ENCODE measurements at places on chromosomes 1 and 21.

DNA sequence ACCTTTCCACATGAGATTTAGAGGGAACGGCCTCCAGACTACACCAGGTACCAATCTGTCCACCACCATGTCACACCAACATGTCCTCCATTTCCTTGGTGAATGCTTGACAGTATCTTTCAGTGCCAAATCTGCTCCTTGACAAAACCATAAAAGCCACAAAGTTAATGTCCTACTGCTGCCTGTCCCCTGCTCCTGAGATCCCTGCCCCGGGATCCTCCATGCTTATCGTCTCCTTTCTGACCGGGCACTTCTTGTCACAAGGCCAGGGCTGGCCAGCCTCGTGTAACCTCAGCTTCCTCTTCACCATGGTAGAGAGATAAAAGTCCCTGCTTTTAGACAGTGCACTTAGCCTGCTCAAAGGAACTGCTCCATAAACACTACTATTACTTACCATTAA is 136.2 kb downstream of the NAV1 start:
- no peak for DNase-seq

DNA sequence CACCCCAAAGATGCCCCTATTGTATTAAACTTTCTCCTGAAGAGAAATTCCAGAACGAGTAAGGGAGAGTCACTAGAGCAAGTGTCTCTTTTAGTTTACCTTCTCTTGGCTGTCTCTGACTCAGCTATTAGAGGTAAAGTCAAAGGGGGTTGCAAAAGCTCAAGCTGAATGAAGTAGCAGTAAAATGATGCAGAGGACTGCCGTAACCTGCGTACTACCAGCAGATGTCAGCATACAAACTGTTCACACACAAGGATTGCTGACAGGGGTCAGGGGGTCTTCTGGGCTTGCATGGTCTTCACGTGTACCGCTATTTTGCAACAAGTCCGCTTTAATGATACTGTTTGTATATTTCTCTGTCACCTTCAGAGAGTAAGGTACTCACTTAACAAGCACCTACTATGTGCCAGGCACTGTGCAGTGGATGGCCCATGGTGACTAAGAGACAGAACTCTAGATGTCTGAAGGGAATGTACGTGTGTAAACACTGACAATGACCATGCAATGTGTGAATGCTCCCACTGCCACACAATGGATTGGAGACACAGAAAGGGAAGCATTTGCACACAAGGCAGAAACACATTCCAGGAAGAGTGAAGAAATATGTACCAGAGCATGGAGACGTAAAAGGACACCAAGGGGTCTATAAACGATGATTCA is 34.9 kb downstream of the CHML start:
- no peak for DNase-seq

DNA sequence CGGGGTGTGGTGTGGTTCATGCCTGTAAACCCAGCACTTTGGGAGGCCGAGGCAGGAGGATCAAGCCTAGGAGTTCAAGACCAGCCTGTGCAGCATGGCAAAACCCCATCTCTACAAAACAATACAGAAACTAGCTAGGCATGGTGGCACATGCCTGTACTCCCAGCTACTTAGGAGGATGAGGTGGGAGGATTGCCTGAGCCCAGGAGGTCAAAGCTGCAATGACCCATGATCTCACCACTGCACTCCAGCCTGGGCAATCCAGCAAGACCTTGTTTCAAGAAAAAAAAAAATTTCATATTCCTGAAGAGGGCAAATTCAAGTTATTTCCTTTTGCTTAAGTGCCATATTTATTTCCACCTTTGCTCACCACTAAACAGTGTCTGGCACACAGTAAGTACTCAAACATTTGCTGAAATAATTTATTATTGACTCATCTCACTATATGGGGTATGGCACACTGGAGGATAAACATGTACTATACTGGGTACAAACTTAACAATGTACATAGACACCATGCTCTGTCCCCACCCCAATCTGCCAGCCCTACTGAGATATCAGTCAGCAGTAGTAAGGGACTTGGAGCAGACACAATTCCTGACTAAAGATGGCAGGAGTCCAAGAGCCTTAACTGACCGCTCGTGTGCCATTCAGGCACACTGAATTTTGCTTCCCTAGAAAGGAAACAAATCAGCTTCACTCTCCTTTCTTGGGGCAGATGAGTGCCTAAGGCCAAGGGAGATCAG is 15.5 kb downstream of the MEAF6 start:
- no peak for DNase-seq

DNA sequence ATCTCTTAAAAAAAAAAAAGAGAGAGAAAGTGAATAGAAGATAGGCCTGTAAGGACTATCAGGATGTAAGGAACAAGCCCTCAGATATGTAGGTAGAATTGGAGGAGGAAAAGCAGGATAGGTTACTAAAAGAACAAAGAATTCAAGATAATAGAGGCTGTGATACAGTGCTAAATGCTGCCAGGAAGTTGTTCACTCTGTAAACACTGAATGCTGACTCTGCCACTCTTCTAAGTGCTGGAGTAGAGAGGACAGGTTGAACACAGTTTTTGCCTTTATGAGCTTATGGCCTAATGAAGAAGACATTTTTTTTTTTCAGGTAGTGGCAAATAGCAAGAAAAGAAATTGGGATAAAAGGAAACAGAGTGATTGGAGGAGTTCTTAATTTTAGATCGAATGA is 90.6 kb upstream of the ZNF678 start:
- no peak for DNase-seq

GRCh38 chr1:63557365-63557987 is 34.2 kb downstream of the EFCAB7 start:
- DNase-seq = no peak

DNA sequence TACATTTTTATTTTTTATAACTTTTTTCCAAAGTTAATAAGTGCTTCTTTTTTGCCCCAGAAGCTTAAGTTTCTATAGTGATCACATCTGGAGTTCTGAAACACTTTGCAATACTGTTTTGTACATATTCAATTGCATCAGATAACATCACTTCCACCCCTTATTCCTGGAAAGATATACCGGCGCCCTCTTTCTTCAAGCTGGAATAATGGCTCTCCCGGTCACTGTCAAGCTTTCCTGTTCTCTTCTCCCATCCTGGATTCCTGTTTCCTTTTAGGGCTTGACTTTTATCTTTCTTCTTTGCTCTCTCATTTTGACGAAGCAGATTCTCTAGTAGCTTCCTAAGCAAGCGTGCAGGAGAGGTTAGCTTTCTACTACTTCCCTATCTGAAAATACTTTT is 1866.8 kb downstream of the MRPL39 start:
- DNase-seq = no peak

GRCh38 chr1:44672254-44672955 is 1.9 kb downstream of the TMEM53 start:
- no peak for DNase-seq

- no peak for DNase-seq
Observed at GRCh38 chr1:223486932-223487886, 94.0 kb downstream of the CCDC185 start.

DNA sequence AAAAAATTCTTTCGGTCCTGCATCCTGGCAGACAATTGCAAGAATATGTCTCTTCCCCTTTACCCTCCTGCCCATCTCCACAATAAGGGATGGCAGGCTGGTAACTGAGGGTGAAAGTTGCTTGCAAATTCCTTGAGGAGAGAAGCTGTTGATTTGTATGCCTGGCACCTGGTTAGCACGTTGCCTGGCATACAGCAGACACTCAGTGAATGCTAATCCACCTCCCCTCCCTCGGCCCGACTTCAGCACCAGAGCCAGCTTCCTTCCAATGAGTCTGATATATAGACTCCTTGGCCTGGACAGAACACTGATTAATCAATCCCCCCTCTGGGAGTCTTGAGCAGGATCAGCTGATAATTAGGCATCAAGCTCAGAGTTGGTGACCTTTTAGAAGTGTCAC is 39.1 kb downstream of the KCNC4 start:
- no peak for DNase-seq

DNA sequence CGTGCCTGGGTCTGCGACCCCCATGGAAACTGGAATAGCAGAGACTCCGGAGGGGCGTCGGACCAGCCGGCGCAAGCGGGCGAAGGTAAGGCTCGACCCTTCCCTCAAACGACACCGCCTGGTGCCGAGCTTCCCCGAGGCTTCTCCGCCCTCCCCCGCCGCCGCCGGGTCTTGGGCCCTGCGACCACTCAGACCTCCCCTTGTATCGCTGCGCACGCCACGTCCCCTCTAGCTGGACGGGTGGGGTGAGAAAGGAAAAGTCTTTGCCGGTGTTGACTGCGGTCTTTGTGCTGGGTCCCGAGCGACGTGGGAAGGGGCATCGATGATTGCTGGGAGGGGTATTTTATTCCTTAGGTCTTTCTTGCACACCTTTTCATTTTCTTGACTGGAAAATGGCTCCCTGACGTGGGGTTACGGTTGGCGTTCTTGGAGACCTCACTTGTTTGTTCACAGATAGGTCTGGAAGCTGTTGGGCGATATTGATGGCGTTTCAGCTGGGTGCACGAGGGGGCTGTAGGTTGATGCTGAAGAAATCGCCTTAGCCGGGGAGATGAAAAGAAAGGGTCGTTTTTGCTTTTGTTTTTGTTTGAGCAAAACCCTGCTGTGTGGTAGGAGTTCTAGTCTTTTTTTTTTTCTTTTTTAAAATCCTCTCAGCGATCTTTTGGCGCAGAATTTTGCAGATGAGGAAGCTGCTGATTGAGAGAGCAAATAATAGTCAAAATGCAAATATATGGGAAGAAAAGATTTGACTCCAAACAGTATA is 776 bp downstream of the KDM1A start:
- no peak for DNase-seq

GRCh38 chr1:53732912-53733317 is 6.0 kb downstream of the GLIS1 start:
- no peak for DNase-seq

DNA sequence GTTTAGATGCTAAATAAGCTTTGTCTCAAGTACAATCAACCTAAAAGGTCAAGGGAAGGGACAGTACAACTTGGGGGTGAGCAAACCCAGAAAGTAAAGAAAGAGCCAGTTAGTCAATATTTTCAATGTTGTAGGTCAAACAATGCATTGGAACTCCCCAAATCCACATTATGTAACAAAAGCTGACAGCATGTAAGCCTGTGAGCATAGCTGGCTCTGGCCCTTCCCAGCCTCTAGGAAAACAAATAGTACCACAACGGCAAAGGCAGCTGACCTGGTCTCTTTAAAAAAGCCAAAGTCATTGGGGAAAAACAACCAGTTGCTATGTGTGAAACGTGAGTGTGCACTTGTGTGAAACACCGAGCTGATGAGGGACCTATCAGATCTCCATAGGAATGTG is 3.4 kb downstream of the CBR1 start:
- DNase-seq = no peak

- DNase-seq = no peak
Observed at GRCh38 chr1:16960560-16961296, 19.7 kb downstream of the MFAP2 start.

GRCh38 chr1:187396929-187397796 is 568.4 kb downstream of the PLA2G4A start:
- no peak for DNase-seq

DNA sequence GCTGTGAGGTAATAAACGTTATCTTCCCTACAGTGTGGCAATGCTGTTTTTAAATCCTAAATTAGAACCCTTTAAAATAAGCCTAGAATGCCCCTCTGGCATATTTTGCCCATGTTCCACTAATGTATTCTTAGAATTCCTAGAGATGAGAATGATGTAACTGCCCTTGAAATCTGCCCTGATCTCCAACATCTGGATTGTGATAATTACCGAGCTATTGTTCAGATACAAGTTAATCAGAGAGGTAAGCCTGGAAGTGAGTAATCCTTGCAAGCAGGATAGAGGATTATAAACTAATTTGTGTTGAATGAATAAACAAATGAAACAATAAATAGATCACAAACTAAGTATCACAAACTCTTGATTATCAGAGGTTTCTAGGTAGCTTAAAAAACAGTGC is 107.8 kb upstream of the DMRTA2 start:
- DNase-seq = no peak

DNA sequence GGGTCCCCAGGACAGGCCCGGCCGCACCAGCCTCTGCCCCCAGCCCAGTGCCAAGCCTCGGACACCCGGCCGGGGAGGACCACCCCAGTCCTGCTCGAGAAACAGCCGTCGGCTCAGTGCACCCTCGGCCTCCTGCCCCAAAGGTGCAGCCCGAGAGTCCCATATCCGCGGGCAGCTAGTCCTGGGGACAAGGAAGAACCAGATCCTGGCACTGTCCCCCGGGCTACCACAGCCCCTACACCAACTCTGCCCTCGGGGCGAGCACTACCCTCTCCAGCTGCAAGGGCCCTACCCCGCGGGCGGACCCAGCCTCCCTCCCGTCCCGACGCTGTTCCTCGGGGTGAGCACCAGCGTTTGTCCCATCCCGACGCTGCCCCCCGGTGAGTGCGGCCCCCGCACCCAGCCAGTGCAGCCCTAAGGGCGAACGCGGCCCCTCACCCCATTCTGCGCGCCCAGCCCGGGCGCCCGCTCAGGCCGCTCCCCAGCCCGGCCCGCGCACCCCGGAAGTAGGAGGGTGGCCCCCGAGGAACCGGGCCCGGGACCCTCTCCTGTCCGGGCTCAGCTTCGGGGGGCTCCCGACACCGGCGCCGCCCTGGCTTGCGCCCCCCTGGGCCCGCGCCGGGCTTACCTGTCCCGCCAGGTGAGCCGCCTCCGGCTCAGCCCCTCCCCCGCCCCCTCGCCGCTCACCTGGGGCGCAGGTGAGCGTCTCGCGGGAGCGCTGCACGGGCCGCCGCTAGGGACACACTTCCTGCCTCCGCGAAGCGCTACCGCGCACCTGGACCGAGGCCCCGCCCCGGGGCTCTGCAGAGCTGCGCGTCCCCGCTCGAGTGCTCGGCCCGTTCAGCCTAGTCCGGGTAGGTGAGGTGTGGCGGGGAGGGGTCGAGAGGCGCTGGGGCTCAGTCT is at the start of gene KDF1:
KDF1 (minus strand) TSS at position 747 of the 903 bp plus-strand sequence. CDS start 8,088 bp downstream, outside the sequence.
- peak; percentile 34 for DNase-seq

GRCh38 chr1:20483833-20484518 is 2.0 kb downstream of the CAMK2N1 start:
- peak; percentile 30 for DNase-seq

DNA sequence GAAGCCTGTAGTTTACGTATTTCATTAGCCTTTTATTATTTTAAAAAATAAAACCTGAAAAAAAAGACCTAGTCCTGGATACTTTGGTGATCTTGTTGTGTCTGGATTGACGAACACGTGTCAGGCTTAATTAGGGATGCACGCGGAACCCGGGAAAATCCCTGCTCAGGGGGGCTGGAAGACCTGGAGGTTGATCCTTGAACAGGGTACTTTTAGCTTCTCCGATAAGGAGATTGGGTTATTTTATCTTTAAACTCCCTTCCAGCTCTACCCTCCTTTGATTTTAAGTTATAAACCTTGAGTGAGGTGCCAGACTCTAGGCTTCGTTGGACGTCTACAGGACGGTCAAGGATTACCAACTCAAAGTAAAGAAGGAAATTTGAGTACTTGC is 552 bp upstream of the ZNF691 start:
- DNase-seq = no peak

DNA sequence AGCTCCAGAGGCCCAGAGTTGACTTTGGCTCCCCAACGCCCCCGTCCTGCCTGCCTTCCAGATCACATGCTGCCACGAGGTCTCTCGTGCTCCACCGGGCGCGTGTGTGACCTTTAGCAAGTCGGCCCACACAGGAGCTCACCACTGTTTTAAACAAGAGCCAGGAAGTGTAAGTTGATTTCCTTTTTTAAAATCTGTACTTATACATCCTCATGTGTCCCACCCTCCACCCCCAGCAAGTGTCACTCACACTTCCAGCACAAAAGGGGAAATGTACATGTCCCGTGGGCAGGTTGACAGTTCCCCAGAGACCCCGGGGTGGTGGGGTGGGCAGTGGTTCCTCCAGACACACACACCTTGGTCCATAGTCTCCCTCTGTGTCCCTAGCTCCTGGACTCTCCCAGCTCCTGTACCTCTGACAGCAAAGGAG is 84.4 kb downstream of the STUM start:
- DNase-seq = no peak

- no peak for DNase-seq
Observed at GRCh38 chr1:37073854-37074379, 39.6 kb upstream of the GRIK3 start.

Data from cortex of kidney (tissue), 1 donor.